ENCODE measurements at places on chromosomes 1 and 21.

DNA sequence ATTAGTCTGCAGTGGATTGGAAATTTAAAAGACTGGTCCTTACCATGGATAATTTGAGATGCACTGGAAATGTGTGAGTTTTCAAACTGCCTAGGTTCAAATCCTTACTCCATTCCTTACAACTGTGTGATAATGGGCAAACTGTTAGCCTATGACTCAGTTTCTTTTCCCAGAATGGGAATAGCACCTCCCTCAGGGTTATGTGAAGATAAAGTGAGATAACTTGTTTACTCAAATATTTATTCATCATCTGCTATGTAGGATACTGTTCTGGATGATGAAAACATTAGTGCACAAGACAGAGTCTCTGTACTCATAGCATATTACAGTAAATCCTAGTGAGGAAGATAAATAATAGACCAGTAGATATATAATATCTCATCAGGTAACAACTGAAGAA, 28.6 kb downstream of the LRIG2 start:
- DNase-seq: no peak

DNA sequence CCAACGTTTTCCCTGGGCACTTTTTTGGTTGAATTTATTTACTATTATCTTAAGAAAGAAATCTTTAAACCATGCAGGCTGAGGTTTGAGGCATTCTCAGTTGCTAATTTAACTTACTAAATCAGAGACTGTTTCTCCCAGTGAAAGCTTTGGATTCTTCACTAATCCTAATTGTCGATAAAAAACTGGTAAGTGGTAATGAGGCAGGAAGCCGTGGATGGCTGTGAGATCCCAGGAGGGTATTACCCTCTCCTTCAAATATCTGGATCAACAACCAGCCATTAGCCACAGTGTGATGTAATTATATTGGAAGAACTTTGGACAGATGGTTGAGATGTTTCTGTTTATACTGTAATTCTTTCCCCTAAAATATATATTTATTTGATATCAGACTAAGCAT, 485.0 kb downstream of the DISC1 start:
- peak; percentile 7 for DNase-seq

DNA sequence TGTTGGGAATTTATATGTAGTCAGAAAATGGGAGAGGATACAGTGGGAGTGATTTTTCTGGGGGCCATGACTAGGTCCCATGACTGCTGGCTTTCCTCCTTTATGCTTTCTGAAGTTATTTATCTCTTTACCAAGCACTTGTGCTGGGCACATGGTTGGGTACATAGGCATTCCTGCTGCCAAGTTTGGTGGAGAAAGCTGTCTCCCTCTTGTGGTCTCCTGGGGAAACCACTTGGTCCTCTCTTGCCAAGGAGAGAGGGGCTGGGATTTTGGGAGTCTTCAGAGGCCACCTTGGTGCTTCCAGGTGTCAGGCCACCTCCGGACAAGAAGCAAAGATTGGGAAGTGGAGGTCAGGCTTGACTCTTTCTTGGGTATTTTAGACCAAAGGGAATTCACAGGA, 120.2 kb upstream of the KCNE2 start:
- DNase-seq: no peak

DNA sequence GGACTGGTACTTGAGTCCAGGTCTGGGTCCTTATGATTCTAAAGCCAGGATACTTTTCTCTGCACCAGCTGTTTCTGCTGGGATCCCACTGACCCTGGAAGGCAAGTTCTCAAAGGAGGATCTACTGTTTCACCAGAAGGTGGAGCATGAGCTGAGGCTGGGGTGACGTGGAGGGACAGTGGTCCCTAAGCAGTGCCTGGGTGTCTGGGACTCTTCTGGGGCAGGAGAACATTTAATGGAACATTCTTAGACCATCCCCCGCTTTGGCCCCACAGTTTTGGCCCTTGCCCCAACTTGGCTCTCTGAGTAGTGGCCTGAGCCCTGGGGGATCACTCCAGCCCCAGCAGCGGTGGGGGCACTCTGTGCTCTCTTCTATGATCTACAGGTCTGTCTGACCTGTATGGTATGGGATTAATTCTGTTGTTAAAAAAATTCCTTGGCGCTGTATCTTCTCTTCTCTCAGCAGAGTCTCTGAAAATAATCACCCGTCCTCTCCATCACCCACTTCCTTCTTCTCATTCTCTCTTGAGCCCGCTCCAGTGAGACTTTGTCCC, 60.3 kb upstream of the CSF3R start:
- no peak for DNase-seq

DNA sequence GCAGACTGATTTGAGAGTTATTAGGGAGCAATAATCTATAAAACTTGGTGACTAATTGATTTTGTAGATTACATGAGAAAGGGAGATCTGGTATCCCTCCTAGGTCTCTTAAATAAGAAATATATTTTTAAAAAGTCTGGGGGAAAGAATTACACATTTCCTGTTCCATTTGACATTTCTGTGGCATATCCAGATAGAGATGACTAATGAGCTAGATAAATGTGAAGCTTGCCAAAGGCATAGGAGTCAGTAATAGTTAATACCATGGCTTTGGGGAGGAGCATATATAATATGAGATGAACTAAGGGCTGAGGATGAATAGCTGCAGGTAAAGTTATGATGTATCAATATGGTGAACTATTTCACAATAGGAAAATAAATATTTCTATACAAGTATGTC, 663.7 kb downstream of the PTPRC start:
- DNase-seq: no peak

GRCh38 chr1:60035921-60036320, 37.6 kb downstream of the C1orf87 start:
- DNase-seq: no peak

DNA sequence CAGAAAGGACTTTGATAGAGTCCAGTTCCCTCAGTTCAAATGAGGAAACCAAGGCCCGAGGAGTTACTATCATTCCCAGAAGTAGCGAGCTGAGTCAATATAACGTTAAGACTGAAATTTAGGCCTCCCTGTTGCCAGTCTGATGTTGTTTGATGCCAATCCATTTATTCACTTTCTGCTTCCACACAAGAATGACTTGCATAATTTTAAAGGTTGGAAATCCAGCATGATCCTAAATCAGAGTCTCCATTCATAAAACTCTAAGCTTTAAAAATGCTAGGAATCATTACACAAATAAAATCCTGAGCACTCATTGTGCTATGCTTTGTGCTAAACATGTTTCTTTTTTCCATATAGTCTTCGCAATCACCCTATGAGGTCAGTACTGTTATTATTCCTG, 414.4 kb downstream of the PTBP2 start:
- DNase-seq: no peak

Data from AG09309 (cell line).